Right atrium auricular region (tissue), 2 donors: ENCODE measurements at places on chromosomes 2 and 18. TPM values are rescaled to one million over a fixed set of nuclear protein-coding genes. Genes with fewer than 3 reads are reported as not detected.

DNA sequence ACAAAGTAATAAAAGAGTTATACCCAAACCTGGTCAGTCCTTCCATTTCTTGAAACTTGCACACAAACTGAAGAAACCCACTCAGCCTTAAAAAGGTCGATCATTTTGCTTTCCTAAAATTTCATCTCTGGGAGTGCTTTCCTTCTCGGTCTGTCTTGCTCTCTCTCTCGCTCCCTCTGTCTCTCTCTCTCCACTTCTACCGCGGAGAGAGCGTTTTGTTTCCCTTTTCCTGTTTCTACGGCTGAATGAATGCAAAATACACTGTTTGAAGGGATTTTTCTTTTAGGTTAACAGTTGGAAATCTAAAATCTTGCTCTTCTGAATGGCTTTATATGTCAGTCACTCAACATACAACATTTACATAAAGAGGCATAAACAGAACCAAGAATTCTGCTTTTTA is 424.2 kb downstream of the TGIF1 start:
- no peak overlapping the region for H3K27ac ChIP-seq
- no peak for DNase-seq
- H3K27me3 ChIP-seq, result no peaks in the 10 kb centered on the region
- H3K4me1 ChIP-seq, result no peaks in the 10 kb centered on the region

DNA sequence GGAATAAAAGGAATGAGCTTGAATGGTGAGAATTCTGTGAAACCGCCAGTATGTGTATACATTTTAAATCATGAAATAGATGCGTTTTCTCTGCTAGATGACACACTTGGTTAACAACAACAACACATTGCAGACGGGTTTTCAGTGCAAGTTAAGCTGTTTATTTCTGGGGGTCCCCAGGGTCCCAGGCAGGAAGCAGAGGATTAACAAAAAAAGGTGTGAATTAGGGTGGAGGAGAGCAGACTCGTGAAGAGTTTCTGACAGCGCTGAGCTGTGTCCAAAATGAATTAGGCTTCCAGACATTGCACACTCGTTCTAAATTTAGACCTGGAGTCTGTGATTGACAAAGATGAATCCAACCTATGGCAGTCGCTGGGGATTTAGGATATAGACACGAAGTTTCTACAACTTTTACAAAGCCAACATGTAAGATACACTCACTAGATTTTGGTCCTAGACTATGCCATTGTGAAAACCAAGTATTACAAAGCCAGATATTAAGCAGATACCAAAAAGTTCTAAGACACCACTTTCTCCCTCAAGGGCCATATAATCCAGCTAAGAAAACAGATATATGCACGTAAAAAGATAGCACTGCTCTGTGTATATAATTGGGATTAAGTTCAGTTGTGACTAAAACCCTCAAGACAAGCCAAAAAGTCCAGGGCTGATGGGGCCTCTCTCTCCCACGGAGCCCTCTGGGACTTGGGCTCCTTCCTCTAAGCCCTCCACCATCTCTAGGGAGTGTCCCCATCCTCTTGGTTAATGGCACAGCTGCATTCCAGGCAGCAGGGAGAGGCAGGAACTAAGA is 120.2 kb downstream of the ACAA2 start:
- no peak overlapping the region for H3K27ac ChIP-seq
- no peaks in the 10 kb centered on the region for H3K36me3 ChIP-seq
- H3K4me1 ChIP-seq, result no peaks in the 10 kb centered on the region
- no peaks in the 10 kb centered on the region for H3K27me3 ChIP-seq
- no peak overlapping the region for H3K4me3 ChIP-seq

DNA sequence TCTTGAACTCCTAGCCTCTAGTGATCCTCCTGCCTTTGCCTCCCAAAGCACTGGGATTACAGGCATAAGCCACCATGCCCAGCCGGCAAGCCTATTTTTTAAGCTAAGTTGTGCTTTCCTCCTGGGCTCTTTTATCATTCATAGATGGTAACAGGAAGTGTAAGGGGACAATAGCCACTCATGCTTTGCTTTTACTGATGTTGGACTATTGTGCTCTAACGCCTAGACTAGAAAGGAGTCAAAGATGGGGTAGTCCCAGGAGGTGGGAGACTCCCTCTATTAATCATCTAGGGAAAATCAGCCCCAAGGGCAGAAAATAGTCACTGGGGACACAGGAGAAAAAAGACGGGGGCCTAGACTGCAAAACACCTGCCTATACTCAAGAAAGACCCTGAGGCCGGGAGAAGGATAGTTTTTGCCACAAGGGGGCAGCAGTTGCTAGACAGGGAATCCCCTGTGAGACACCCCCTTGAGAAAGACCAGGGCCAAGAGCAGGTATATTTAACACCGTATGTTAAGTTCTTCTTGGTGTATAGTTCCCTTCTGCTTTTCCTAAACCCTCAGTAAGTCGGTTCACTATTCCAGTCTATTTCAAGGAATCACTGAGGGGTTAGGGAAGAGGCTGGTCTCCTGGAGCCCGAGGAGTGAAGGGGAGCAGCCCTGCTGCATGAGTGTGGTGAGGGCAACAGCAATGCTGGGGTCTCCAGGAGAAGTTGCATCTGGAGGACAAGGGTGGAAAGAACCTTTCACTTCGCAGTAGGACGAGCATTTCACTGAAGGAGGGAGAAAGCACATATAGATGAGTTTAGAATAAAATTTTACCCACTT is 2.1 kb upstream of the CXCR1 start:
- H3K36me3 ChIP-seq, result no peaks in the 10 kb centered on the region
- H3K4me3 ChIP-seq, result no peak overlapping the region
- H3K27me3 ChIP-seq, result no peaks in the 10 kb centered on the region

GRCh38 chr2:207474863-207475485 is 54.8 kb upstream of the CREB1 start:
- no peaks in the 10 kb centered on the region for H3K36me3 ChIP-seq
- DNase-seq, result no peak
- no peak overlapping the region for H3K27ac ChIP-seq
- peaks cover 9% of the 10 kb centered on the region for H3K4me1 ChIP-seq
- H3K4me3 ChIP-seq, result peak overlapping the region; percentile 10

The SLC4A5 gene
- total RNA-seq, result 0.28 TPM

GRCh38 chr18:70418546-70419311 is 129.9 kb downstream of the SOCS6 start:
- H3K27ac ChIP-seq, result no peak overlapping the region
- no peaks in the 10 kb centered on the region for H3K27me3 ChIP-seq
- no peak overlapping the region for H3K4me3 ChIP-seq
- no peaks in the 10 kb centered on the region for H3K36me3 ChIP-seq

GRCh38 chr2:56318147-56318546 is 134.4 kb downstream of the CCDC85A start:
- no peak for DNase-seq
- H3K4me3 ChIP-seq, result no peak overlapping the region
- no peaks in the 10 kb centered on the region for H3K27me3 ChIP-seq
- no peaks in the 10 kb centered on the region for H3K4me1 ChIP-seq
- H3K27ac ChIP-seq, result no peak overlapping the region
- H3K36me3 ChIP-seq, result no peaks in the 10 kb centered on the region

The FECH gene
- 62.7 TPM for total RNA-seq

- no peak overlapping the region for H3K4me3 ChIP-seq
- no peaks in the 10 kb centered on the region for H3K27me3 ChIP-seq
- H3K4me1 ChIP-seq, result no peaks in the 10 kb centered on the region
- no peak for DNase-seq
- no peak overlapping the region for H3K27ac ChIP-seq
Measured at GRCh38 chr2:84137034-84137433, 322.0 kb downstream of the SUCLG1 start.

DNA sequence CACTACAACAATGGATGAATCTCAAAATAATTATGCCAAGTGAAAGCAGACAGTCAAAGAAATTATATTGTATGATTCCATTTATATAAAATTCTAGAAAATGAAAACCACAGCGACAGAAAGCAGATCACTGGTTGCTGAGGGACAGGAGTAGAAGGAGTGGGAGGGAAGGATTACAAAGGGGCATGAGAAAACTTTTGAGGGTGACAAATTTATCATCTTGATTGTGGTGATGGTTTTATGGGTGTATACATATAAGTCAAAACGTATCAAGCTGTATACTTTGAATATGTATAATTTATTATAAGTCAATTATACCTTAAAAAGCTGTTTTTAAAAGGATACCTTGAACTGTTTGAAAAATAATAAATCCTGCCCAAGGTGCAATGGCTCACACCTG is 27.7 kb downstream of the ATF2 start:
- H3K27ac ChIP-seq, result no peak overlapping the region
- H3K36me3 ChIP-seq, result no peaks in the 10 kb centered on the region
